ENCODE measurements at places on chromosomes 4 and X. TPM values are rescaled to one million over a fixed set of nuclear protein-coding genes. Genes with fewer than 3 reads are reported as not detected.

GRCh38 chrX:38150993-38151392 is 69.7 kb downstream of the SRPX start:
- no peak for DNase-seq

DNA sequence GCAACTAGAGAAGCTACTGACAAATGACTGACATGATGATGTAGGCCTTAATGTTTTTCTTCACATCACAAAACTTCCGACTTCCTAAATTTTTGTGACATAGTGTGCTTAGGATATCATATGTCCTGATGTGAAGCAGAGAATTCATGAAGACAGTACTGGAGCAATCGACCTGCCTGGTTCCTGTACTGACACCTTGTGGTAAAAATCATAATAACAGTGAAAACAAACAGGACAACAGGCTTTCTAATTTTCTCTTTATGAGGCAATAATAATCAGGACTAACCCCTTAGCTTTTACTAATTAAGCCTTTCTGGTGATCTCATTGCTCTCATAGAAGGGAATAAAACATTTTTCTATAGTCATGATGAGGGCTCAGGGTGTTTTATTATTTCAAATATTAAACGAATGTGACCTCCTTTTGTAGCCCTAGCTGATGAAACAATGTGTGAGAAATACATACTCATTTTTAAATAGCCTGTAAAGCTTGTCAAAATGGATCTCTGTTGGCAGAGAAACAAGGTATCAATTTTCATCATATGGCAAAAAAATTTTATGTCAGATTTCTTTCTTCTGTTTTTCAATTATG is 158.4 kb downstream of the TENT5D start:
- no peak for DNase-seq

DNA sequence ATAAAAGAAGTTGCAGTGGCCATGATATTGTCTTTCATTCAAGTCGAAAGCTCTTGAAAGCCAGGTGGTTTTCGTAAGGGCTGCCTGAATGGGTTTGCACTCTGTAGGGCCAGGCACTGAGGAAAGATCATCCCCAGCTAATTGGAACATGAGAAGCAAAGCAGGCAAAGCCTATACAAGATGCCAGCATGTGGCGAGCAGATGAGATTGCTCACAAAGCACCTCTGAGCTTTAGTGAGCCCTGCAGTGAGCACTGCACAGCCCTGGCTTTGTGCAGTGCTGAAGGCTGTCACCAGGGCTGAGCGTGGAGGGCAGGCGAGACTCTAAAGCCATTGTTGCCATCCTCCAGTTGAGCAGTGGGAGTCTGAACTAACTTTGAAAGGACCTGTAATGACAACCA is 53.8 kb downstream of the HADH start:
- no peak for DNase-seq

DNA sequence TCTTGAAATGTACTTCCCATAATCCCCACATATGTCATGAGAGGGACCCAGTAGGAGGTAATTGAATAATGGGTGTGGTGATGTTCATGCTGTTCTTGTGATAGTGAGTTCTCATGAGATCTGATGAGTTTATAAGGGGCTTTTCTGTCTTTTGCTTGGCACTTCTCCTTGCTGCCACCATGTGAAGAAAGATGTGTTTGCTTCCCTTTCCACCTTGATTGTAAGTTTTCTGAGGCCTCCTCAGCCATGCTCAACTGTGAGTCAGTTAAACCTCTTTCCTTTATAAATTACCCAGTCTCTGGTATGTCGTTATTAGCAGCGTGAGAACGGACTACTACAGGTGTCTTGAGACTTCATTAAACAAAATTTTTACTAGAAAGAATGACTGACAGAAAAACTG is 323.2 kb downstream of the BMPR1B start:
- DNase-seq: no peak

DNA sequence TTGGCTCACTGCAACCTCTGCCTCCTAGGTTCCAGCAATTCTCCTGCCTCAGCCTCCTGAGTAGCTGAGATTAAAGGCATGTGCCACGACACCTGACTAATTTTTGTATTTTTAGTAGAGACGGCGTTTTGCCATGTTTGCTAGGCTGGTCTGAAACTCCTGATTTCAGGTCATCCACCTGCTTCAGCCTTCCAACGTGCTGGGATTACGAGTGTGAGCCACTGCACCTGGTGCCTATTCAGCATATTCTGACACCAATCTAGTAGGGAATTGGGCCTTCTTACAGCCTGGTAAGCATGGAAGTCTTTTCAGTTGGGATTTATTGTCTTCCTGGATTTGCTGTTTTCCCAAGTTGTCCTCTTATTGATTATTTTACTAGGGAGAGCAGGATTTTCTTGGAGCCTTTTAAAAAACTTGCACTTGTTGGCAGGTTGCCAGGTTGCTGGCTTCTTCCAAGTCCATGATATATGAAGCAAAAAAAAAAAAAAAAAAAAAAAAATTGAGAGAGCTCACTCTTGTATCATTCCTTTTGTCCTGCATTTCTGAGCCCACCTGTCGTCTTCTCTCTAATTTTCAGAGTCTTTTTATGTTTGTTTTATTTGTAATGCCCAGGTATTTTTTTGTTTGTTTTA is 43.7 kb downstream of the TMPRSS11E start:
- DNase-seq: no peak

DNA sequence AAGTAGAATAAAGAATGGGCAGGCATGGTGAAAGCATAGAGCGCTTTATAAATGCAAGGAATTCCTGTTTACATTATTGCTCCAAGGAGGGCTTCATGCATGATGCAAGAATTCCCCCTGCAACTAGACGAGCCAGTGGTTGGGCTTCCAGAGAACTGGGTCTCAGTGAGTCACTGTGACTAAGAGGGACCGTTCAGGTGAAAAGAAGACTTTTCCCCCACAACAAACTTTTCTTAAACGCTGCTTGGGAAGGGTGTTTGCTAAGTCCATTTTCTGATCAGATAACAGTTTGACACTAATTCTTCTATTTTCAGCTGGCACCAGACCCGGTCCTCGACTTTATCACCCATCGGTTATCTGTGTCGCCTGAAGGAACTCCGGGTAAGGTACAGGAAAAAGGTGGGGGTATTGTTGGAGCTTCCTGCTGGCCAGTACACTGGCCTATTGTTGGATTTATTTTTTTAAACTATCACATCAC is 40.1 kb downstream of the LDB2 start:
- DNase-seq: no peak

- DNase-seq: no peak
These were observed 214.7 kb downstream of the TRAM1L1 start for GRCh38 chr4:116870686-116871085.

DNA sequence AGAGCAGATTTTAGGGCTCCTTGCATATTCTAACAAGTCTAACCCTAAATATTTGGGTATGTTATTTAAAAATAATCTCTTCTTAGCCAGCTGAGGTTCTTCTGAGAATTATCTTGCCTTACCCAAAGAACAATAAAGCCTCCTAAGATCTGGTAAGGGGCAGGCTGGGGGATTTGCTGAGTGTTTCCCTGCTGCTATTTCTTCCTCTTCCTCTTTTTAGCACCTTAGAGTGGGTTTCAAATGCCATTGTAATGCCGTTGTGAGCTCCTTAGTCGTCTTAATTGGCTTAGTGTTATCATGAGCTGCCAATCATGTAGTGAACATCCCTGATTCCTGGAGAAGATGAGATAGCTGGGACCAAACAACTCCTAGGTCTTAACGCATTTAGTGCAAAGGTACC is 15.4 kb downstream of the STOX2 start:
- no peak for DNase-seq

DNA sequence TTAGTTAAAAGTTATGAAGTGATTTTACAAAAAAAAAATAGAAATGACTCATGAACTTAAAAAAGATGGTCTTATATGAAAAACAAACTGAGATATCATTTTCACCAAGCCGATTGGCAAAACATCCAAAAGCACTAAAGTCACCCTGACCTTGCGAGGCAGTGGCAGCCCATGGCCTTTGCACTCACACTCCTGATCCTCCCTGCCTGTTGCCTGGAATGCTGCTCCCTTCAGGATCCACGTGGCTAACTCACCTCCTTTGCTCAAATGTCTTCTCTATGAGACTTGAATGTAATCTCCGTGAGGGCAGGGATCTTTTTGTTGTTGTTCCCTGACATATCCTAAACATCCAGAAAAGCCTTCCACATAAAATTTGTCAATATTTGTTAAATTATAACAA is 106.4 kb downstream of the RAPGEF2 start:
- DNase-seq: no peak

- no peak for DNase-seq
These were observed at the start of gene ARHGAP4 for GRCh38 chrX:153925739-153926551. Gene ARHGAP4 (minus strand): TSS chrX:153926264. CDS start chrX:153926202, 62 bp downstream.

GRCh38 chrX:117407449-117408150 is 709.0 kb downstream of the KLHL13 start:
- no peak for DNase-seq

GRCh38 chr4:182126603-182127002 is 116.6 kb upstream of the TENM3 start:
- no peak for DNase-seq

- DNase-seq: no peak
These were observed 13.8 kb upstream of the PLXNB3 start for GRCh38 chrX:153750127-153750774.

GRCh38 chr4:174120446-174121295 is 162.8 kb downstream of the FBXO8 start:
- peak; percentile 42 for DNase-seq

VCX3B gene
- not detected for polyA plus RNA-seq

TBC1D1 gene
- polyA plus RNA-seq: 74.7 TPM
